ENCODE measurements at places on chromosomes 1 and 21. TPM values are rescaled to one million over a fixed set of nuclear protein-coding genes. Genes with fewer than 3 reads are reported as not detected.

Gene HUNK
- 1.1 TPM for total RNA-seq

Gene FAM72D
- 0.72 TPM for total RNA-seq

Gene ZNF683
- total RNA-seq, result not detected

Gene SPATA45
- total RNA-seq, result not detected

Gene ELAPOR1
- total RNA-seq, result 0.28 TPM

Gene LCE6A
- total RNA-seq, result not detected

Gene SERINC2
- total RNA-seq, result 2.0 TPM

Gene CELF3
- not detected for total RNA-seq

- DNase-seq, result peak; percentile 67
These were observed 77.2 kb upstream of the EFHD2 start for GRCh38 chr1:15332525-15332924.

GRCh38 chr1:226023735-226024134 is 24.6 kb upstream of the SDE2 start:
- DNase-seq, result no peak

DNA sequence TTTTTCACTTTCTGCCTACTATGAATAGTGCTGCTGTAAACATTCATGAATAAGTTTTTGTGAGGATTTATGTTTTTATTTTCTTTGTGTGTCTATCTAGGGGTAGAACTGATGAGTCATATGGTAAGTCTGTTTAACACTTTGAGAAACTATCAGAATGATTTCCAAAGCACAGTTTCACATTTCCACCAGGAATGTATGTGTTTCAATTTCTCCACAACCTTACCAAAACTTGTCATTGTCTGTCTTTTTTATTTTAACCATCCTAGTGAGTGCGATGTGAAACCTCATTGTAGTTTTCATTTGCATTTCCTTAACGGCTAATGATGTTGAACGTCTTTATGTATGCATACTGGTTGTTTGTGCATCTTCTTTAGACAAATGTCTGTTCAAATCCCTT is 23.5 kb downstream of the RNASEL start:
- DNase-seq, result no peak

DNA sequence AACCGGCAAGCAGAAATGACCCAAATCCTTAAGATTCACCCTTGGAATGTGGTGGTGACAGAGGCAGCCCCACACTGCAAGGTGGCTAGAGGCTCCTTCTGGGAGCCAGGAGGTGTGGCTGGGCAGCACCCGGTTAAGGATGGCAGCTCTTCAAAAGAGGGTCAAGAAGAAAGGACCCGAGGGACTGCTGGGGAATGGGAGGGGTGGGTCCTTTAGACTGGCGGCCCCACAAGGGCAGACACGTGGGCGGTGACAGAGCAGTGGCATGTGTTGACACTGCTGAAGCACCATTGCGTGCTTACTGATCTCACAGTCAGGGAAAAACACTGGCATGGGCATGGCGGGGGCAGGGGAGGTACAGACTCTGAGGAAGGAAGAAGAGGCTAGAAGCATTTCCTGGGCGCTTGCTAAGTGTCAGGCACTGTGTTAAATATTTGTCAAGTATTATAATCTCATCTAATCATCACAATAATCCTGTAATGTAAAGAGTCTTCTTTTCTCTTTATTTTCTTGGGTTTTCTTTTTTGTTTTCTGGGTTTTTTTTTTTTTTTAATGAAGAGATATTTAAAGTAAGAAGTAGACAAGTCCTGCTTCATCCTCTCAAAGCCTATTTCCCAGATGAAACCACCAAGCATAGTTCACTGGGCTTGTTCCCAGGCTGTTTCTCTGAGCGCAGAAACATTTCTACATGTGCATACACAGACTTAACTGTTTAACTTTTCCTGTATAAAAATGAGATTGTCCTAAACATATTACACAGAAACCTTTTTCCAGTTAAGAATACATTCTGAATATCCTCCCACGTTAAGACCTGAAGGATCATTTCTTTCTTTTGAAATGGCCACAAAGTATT is 165.8 kb upstream of the EDN2 start:
- DNase-seq, result no peak

- no peak for DNase-seq
These were observed 35.3 kb upstream of the DMRTA2 start for GRCh38 chr1:50458507-50458906.

GRCh38 chr1:13700521-13701270 is 708 bp downstream of the PRDM2 start:
- DNase-seq, result peak; percentile 20

- no peak for DNase-seq
These were observed 18.1 kb downstream of the CITED4 start for GRCh38 chr1:40844079-40844478.

- DNase-seq, result no peak
These were observed 199.3 kb downstream of the DSCAM start for GRCh38 chr21:40647706-40648105.

GRCh38 chr1:65508051-65508450 is 87.6 kb downstream of the LEPR start:
- DNase-seq, result no peak

DNA sequence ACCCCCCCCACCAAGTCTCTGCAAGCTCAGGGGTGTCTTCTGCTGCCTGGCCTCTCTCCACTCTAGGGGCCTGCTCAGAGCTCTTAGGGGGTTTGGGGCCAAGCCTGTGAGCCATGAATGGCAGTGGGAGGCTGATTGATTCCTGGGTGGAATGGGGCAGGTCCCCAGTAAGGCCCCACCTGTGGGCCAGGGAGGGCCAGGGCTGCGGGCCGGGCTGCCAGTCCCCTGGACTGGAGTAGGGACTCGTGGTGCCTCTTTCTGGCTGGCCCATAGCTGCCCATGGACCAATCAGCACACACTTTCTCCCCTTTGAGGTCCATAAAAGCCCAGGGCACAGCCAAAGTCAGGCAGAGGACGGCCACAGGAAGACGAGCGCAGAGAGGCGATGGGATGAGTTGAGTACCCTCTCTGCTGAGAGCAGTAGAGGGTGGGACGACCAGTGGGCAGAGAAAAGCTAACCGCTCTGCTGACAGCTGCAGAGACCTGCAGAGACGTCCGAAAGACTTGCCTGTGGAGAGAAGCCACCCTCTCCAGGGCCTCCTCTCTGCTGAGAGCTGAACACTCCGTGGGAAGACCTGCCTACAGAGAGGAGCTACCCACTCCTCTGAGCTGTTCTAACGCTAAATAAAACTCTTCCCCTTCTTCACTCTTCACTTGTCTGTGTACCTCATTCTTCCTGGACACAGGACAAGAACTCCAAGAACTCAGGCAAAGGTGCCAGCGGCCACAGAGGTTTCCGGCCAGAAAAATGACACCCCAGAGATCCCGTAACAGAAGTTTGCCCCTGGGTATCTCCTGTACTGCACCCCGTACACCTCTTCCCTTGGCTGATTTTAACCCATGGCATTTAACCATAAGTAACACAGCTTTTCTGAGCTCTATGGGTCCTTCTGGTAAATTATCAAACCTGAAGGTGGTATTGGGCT is 38.2 kb upstream of the TARDBP start:
- DNase-seq, result no peak

DNA sequence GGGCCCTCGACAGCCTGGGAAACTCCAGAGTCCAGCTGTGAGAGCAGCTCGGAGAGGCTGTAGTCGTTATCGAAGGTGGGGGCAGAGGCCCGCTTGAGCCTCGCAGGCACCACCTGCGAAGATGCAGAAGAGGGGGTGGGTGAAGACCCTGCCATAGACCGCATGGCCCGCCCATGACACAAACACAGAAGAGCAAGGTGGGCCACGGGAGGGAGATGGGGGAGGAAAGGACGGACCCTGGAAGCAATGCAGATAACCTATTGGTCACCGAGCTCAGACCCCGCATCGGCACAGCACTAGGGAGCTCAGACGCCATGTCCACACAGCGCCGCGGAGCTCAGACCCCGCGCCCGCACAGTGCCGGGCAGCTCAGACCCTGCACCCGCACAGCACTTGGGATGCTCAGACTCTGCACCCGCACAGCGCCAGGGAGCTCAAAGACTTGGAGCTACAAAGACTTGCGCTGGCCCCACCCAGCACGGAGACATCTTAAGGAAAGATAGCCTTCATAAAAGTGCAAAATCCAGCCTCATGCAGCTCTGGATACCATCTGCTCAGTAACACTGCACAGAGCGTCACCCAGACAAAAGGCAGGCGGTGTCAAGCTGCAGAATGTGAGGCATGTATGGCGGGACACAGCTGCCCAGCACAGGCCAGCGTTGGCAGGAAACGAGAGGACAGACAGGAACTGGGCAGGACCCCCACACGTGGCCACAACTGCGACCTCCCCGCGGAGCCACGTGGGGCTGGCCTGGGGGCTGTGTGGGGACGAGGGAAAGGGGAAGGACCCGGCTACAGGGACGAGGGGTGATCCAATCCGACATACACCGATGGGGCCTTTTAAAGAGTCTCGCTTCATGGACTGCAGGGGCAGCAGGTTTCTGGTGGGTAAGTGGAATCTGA is 22.6 kb downstream of the RIPK4 start:
- DNase-seq, result no peak

DNA sequence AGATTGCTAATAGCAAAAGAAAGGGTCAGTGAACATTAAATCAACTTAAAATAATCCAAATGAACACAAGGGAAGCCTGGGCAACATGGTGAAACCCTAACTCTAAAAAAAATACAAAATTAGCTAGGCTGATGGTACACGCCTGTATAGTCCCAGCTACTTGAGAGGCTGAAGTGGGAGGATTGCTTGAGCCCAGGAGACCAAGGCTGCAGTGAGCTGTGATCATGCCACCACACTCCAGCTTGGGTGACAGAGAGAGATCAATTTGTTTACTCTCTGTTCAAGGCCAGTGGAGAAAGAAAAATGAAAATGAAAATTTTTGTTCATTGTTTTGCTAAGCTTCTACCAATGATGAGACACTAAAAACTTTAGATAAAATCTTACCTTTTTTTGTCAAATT is 24.8 kb downstream of the WDR47 start:
- DNase-seq, result no peak

DNA sequence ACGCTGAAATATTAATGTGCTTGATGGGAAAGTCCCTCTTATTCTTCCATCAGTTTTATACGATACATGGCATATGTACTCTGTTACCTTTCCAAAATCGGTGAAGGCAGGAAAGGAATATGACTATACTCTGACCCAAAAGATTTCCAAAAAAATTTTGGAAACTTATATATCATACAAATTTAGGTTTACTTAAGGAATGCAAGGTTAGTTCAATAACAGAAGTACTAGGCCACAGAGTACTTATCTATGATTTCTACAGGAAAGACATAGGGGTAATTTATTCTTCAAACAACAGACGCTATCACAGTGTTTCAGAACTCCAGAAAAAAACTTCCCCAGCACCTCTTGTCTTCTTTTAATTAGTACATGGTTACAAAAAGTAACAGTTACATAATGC is 84.8 kb downstream of the COP1 start:
- DNase-seq, result no peak

GRCh38 chr1:244735876-244736561 is 83.1 kb downstream of the DESI2 start:
- no peak for DNase-seq

DNA sequence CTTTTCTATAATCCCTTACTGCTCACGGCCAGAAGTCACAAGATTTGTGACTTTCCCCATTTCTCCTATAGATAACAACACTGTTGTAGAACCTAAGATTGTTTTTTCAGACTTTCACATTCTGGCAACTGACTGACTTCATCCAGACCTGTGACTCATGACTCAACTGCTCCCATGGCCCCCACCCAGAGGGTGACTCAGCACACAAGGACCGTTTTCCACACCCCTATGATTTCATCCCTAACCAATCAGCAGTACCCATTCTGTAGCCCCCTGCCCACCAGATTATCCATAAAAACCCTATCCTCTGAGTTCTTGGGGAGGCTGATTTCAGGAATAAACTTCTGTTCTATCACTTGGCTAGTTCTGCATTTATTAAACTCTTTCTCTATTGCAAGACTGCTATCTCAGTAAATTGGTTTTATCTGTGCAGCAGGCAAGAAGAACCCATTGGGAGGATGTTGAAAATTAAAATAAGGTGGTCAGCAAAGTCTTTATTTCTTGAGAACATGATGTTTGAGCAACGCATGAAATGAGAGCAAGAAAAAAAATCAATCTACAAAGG is 79.7 kb downstream of the NGF start:
- DNase-seq, result peak; percentile 80

GRCh38 chr21:34544032-34544496 is 32.1 kb upstream of the KCNE1 start:
- DNase-seq, result peak; percentile 75

DNA sequence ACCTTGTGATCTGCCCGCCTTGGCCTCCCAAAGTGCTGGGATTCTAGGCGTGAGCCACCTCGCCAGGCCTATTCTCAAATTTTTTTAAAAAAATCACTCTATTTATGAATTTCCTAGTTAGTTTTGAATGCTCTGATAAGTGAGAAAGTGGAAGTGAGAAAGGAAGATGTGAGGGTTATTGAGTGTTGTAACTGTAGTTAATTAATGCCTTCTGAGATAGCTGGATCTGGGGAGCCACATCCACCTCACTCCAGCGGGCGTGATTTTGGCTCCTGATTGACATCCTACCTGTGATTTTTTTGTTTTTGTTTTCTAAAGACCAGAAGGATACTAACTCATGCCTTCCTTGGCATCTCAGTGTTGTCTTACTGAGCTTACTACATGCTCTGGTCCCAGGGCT is 65.6 kb downstream of the ST3GAL3 start:
- DNase-seq, result no peak

- peak; percentile 52 for DNase-seq
These were observed 34.1 kb downstream of the CMPK1 start for GRCh38 chr1:47367651-47368050.

- no peak for DNase-seq
These were observed 28.3 kb downstream of the DDR2 start for GRCh38 chr1:162660574-162660973.

DNA sequence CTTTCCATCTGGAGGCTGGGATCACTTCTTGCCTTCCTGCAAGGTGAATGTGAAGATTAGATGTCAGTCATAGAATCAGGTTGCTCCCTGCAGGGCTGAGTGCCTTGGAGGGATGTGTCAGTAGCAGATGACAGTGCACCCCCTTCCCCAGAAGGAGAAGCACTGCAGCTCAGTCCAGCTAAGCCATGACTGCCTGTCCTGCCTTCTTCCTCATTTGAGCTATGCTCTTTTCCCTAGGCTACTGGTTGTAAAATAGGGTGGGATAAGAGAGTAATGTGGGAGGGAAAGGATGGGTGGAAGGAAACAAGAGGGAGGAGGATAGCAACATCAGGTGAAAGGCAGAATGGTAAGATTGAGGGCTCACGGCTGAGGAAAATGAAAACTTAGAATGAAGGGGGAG is 11.1 kb upstream of the FABP3 start:
- no peak for DNase-seq

- DNase-seq, result no peak
These were observed 188.8 kb downstream of the PCP4 start for GRCh38 chr21:40056031-40056430.

GRCh38 chr1:117686907-117687306 is 81.1 kb downstream of the TENT5C start:
- peak; percentile 65 for DNase-seq

GRCh38 chr1:45018599-45019230 is 6.7 kb downstream of the UROD start:
- DNase-seq, result peak; percentile 53

All from IMR-90 (cell line).